ENCODE measurements at places on chromosomes 2 and 18. TPM values are rescaled to one million over a fixed set of nuclear protein-coding genes. Genes with fewer than 3 reads are reported as not detected.

CCDC178 gene
- not detected for total RNA-seq

LRRC30 gene
- not detected for total RNA-seq

SH2D6 gene
- 1.5 TPM for total RNA-seq

CAMKMT gene
- total RNA-seq: 16.2 TPM

DNA sequence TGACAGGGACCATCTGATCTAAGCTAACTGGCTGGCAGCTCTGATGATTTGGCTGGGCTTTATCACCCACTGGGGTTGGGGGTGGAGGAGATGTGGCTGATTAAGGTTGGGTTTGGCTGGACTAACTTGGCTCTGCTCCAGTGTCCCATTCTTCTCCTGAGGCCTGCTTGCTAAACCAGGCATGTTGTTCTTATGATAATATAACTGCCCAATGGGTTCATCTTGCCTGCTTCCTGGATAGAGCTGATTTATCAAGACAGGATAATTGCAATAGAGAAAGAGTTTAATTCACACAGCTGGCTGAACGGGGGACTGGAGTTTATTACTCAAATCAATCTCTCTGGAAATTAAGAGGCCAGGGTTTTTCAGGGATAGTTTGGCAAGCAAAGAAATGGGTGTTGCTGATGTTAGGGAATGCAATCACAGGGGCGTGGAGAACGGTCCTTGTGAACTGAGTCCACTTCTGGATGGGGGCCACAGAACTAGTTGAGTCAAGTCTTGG lies 150.4 kb downstream of the PTH2R start:
- no peak for DNase-seq

GRCh38 chr2:205636549-205637319 lies 45.6 kb upstream of the NRP2 start:
- DNase-seq: no peak

DNA sequence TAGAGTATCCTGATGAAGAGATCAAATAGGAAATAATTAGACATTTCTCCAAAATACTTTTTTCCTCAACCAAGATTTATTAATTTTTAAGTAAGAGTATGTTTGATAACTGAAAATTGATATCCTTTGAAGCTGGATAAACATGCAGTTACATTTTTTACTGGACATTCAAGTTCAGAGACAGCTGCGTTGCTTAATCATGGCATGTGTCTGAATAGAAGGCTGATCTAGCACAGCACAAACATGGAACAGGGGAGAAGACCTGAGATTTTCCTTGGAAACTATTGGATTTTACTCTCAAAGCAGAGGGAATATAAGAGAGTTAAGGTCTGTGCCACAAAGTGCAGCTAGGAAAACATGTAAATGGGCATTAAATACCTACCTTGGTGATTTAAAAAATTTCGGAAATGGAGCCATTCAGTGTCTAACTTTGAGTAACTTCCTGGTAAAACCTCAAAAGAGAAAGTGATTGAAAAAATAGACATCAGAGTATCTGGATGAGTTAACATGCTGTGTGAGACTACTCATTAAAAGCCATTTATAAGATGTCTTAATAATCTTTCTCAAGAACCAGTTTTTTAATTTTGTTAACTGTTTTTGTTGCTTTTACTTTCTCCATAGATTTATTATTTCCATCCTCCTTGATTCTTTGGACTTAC lies 31.8 kb downstream of the CRIM1 start:
- DNase-seq: no peak

DNA sequence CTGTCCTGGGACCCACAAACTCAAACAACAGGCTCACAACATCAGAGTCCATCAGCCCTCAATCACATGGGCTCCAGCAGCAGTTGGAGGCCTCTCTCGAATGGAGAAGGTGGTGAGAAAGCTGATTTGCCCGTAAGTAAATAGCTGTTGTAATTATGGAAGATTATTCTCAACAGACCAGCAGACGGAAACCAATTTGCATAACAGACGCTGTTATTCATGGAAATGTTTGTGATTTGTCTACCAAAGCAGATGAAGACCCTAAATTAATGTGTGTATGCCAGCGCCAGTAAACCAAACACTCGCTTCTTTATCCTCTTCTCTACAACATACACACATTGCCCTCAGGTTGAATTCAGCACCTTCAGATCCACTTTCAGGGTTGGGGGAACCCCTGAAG lies 23.4 kb upstream of the GALNT14 start:
- DNase-seq: no peak

DNA sequence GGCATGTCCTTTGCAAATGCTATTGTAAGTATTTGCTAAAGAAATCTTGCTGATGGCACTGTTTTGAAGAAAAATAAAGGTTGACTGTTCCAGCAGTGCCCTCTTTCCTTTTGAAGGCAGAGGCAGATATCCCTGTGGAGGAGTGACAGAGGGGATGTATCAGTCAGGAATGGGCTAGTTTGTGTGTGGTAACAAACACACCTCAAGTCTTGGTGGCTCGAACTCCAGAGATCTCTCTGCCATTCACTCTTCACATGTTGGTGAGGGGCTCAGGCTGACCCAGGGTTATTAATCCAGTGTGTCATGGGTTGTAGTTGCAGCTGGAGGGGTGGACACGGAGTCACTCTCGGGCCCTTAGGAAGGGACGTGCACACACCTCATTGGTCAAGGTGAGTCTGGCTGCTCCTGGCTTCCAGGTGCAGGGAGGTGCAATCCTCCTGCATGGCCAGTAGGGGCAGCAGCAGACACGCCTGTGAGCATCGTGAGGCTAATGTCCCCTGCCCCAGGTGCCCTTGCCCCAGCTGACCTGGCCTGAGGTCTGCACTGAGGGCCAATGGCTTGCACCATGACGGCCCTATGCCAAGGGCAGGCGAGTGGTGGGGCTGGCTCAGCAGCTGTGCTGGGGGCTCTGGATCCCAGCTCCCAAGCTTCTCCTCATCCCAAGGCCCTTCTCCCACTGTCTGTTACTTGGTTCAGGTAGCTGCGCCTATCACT lies 146.5 kb downstream of the ASB1 start:
- DNase-seq: no peak

GRCh38 chr2:1974397-1974796 lies 230.1 kb upstream of the PXDN start:
- DNase-seq: no peak

Measured in CD4-positive, alpha-beta memory T cell (primary cell).